ENCODE measurements at places on chromosomes 11 and 22.

DNA sequence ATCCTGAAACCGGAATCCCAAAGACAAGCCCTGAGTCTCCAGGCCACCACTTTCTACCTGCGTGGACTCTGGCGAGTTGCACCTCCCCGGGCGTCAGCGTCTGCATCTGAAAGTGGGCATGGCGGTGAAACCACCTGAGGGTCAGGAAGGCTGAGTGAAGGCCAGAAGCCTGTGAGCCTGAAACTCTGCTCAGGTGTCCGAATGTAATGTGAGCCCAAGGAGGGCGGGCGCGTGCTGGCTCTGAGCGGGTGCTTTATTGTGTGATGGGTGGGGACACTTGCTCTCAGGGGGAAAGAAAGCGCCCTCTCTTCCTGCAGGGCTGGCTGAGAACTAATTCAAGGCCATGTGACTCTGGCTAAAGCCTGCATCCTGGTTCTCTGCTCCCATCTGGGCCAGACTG lies 135.6 kb downstream of the ST3GAL4 start:
- no peak for DNase-seq

DNA sequence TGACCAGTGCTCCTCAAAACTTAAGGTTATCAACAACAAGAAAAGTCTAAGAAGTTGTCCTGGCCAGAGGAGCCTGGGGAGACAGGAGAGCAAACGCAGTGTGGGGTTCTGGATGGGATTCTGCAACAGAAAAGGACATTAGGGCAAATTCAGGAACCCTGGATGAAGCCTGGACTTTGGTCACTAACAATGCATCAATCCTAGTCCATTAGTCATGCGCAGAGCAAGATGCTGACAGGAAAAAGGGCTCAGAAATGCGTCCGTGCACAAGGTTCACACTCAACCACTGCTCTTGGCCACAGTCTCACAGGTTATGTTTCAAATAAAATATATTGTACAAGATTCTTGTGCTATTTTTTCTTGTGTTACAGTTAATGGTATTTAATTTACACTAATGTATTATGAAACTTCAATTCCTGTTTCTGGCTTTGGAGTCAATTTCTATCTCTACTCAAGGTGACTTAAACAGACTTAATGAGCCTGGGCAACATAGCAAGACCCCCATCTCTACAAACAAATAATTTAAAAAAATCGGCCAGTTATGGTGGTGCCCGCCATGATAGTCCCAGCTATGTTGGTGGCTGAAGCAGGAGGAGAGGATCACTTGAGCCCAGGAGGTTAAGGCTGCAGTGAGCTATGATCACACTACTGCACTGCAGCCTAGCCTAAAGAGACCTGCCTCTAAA lies 13.6 kb downstream of the GNB1L start:
- no peak for DNase-seq

DNA sequence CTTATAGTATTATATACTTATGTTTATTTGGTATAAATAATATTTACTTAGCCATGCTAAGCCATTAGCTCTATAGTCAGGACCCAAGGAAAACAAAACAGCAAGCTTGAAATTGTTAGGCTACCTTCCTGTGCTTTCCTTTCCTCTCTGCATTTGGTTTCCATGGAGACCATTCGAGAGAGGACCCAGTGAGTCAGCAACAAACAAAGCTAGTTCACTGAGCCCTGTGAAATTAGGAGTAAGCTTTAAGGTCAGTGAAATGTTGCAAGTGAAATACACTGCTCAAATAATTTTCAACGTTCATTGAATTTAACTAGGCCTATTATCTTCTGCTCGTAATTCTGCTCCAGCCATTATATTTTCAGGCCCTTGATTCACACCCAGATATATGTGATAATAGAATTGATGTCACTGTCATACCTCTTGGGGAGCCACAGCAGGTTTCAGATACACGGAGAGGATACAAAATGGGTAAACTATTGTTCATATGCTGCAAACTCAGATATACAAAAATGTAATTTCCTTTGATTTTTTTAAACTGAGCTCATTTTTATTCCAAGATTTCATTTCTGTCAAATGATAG lies 9.1 kb upstream of the OR10D3 start:
- no peak for DNase-seq

- DNase-seq = no peak
These were observed 98.9 kb downstream of the ZBTB16 start for GRCh38 chr11:114158421-114158820.

DNA sequence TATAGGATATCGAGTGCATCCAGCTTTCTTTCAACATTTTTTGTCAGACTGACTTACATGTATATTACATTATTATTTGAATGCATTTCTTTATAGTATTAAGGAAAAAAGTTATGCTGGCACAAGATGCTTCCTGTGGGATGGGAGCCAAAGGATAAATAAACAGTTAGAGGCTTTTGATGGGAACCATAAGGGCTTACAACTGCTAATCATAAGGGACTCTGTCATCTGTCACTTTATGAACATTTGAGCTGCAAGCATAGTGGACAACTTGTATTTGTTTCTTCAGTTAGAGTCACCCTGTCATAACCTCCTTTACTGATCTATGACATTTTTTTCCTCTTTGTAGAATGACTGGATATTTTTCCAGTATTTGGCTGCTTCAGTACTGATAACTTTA lies 132.4 kb upstream of the CHORDC1 start:
- DNase-seq = no peak

GRCh38 chr22:30720263-30720837 lies 25.7 kb downstream of the OSBP2 start:
- DNase-seq = no peak

- DNase-seq = peak; percentile 4
These were observed 68.9 kb downstream of the MYO7A start for GRCh38 chr11:77196961-77197360.

- no peak for DNase-seq
These were observed 9.4 kb upstream of the RNF185 start for GRCh38 chr22:31150615-31151014.

DNA sequence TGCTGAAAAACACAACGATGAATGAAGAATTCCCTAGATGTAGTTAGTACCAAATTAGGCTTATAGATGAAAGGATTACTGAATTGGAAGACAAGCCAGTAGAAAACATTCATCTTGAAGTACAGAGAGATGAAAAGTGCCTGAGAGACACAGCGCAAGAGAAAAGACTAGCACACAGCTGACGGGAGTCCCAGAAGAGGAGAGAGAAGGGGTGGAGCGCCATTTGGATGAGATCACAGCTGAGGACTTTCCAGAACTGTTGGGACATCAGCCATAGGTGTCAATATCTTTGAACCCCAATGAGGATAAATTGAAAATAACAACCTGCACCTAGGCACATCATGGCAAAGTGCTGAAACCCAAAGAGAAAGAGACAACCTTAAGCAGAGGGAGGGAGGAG lies 25.2 kb downstream of the ALG12 start:
- DNase-seq = no peak

GRCh38 chr11:68579455-68579854 lies 104.9 kb upstream of the GAL start:
- DNase-seq = no peak

GRCh38 chr11:59028105-59028504 lies 58.0 kb upstream of the GLYATL1B start:
- no peak for DNase-seq

DNA sequence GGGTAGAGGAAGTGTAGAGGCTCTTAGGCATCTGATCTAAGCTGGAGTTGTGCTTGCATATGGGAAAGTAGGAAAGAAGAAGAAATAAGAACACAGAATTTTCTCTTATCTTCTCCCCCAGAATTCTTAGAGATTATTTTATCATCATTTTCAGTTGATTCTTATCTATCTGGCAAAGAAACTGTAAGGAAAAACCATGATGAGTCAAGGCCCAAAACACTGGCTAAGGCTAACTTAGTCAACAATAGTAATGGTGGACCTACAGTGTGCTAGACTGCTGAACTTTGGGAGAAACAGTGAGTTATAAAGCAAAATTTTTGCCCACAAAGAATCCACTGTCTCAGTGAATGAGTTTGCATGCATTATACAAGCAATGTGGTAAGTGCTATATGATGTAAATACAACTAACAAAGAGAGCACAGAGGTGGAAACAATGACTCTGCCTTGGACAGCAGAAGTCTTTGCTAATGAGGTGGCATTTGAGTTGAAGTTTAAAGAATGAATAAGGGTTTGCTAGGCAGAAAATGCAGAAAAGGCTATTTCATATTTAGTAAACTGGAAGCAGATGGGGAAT lies 344.5 kb upstream of the PLET1 start:
- DNase-seq = no peak

GRCh38 chr11:62614275-62614674 lies 1.2 kb downstream of the ROM1 start:
- peak; percentile 33 for DNase-seq

GRCh38 chr11:65934014-65934413 lies 11.3 kb upstream of the TSGA10IP start:
- no peak for DNase-seq

DNA sequence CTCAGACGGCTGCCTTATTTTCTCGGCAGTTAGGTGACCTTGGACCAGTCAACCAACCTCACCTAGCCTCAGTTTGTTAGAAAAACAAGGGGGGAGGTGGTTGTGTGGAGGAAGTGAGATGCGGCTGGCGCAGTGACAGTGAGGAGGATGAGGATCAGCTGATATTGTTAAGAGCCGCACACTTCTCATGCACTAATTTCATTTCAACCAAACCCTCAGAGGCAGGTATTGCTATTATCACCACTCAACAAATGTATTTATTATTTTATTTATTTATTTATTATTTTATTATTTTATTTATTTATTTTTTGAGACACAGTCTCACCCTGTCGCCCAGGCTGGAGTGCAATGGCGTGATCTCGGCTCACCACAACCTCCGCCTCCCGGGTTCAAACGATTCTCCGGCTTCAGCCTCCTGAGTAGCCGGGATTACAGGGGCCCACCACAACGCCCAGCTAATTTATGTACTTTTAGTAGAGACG lies 2.1 kb downstream of the LGALS1 start:
- DNase-seq = no peak

GRCh38 chr11:35089666-35090065 lies 49.3 kb upstream of the CD44 start:
- no peak for DNase-seq

DNA sequence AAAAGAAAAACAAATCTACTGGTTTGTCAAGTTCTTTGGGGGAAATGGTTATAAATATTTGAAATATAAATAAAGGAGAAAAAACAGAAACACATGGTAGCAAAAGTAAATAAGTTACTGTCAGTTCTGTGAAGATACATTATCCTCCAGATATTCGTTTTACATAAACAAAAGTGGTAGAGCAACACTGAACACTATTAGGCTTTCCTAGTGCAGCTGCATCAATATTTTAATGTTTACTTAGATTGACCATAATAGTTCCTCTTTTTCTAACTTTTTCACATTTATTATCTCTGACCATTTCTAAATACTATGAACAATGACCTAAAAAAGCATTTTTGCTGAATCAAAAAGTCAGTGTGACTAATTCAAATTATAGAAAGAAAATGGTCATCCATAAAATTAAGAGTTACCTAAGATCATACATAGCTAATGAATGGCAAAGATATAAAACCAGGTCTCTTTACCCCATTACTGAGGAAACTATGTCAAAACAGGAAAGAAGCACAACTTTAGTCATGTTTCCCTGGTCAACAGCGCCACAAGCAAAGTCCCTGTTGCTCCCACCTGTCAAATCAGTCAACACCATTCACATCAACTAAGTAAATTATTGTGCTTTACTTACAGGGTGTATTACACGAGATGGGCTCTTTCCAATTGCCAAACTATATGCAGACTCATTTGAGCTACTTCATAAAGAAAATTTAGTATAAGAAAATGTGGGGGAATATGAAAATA lies 38.5 kb downstream of the SBF2 start:
- no peak for DNase-seq

All from activated naive CD4-positive, alpha-beta T cell treated with anti-CD3 and anti-CD28 coated beads, Interleukin-2, amount 10 ng/mL, durations not matched to agents 7 days and 5 days (primary cell).